ENCODE measurements at places on chromosomes 5 and 9.
A peak's percentile ranks its signal among the peaks of the same experiment; 100 is the strongest.

DNA sequence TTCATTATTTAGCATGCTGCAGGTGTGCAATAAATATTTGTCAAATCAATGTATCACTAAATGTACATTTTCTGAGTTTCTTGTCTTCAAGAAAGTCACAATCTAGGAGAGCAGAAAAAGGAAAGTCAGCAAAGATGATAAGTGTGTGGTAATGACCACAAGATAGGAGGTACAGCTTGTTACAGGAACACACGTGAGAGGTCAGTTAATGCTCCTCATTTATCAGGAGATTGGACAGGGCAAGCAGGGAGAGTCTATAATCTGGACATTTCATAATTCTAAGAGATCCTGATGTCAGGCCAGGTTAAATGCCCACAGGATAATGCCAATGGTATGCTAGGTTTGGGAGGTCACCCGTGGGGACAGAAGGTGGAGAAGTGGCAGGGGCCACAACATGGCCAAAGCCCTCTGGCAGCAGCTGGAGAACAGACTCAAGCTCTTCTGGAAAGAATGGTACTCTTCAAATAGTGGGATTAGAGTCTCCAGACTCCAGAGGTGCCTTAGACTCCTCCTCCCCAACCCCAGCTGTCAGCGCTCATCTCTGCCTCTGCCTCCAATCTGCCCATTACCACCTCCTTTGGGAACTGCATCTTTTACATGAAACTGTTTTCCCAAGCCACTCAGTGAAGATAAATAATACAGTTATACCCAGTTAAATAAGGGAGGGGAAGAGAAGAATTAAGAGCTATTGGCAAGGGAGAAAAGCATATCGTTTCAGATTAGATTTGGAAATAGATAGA is 114.3 kb downstream of the ASTN2 start:
- no peak for DNase-seq

DNA sequence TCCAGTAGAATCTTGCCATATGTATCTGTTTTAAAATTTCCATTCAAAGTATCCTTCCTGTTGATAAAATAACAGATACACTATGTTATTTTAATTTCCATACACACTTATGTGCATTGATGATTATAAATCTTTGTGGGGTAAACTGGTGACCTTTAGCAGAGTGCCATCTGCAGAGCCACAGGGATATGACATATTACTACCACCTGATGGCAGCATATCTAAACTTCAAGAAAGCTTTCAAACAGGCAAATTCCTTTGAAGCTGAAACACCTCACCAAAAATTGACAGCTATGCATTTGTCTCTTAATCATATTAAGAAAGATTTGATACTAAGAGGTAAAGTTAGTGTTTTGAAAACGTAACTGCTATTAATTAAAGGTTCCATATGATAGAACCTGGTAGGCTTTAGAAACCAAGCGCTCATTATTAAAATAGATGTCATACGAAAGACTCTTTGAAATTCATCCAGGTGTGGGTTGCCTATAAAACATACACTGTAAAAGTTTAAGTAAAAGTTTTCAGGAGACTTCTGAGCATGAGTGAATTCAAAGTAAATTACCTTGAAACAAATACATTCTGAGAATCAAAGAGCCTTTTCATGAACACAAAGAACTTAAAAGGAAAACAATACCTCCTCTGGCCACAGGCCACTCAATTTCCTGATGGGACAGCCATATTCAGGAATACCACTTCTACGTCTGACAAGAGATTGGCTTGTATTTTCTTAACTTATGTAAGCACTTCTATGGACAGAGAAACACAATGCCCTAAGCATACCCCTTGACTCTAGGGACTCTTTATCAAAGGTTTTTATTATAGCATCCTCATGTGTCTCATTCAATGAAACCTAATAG is 93.3 kb downstream of the KIAA0825 start:
- DNase-seq: peak; percentile 33

DNA sequence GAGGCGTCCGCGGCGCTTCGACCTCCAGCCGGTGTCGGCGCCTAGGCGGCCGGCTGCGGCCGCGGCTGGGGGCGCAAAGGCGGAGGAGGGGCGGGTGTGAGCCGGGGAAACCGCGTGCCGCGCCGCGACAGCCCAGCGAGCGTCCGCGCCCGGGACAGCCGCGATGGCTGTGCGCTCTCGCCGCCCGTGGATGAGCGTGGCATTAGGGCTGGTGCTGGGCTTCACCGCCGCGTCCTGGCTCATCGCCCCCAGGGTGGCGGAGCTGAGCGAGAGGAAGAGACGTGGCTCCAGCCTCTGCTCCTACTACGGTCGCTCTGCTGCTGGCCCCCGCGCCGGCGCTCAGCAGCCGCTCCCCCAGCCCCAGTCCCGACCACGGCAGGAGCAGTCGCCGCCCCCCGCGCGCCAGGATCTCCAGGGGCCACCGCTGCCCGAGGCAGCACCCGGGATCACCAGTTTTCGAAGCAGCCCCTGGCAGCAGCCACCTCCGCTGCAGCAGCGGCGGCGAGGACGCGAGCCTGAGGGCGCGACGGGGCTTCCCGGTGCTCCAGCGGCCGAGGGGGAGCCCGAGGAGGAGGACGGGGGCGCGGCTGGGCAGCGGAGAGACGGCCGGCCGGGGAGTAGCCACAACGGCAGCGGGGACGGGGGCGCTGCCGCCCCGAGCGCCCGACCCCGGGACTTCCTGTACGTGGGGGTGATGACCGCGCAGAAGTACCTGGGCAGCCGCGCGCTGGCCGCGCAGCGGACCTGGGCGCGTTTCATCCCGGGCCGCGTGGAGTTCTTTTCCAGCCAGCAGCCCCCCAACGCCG is 605 bp downstream of the CHSY3 start:
- DNase-seq: no peak

GRCh38 chr9:127526655-127527559 is 75.6 kb downstream of the LRSAM1 start:
- no peak for DNase-seq

DNA sequence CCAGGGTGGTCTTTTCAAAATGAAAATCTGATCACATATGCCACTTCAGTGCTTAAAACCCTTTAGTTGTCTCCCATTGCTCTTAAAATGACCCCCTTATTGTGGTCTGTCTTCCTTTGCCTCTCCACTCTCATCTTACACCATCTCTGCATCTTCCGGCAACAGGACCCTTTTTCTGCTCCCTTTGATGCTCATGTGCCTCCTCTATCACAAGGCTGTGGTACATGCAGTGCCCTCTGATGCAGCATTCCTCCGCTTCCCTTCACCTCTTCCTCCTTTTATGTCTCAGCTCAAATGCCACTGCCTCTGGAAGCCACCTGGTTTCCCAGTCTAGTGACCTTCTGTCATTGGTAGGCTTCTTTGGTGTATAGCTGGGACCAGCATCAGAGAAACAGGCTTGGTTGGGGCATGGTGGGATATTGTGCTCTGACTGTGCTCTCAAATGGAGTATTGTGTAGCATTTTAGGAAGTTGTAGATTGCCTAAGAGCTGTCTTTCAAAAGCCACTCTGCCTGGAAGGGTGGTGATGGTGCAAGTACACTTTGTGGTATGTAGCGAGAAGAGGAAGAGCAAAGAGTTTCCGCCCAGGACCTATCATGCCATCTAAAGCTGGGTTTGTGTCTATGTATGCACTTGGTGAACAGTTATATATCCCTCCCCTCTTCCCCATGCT is 28.1 kb downstream of the ARHGAP26 start:
- no peak for DNase-seq

GRCh38 chr5:176446884-176447590 is 1.1 kb upstream of the FAF2 start:
- DNase-seq: no peak

GRCh38 chr5:145913701-145914100 is 22.7 kb upstream of the SH3RF2 start:
- no peak for DNase-seq

DNA sequence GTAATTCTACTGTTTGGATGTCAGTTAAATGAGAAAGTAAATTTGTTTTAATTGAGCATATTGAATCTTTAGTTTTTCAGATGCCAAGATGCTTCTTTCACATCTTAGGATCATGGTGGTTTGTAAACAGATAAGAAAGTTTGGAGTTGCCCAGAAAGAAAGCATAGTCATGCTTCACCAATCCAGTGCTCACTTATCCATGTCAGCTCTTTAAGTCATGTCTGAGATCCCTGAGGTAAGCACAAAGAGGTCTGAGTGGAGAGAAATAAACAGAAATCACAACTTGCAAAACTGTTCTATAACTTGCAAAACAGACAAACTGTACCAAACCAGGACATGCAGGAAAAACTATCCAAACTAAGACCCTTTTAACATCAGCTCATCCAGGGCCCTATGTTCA is 87.7 kb downstream of the OSTF1 start:
- no peak for DNase-seq

GRCh38 chr5:109852371-109853155 is 162.8 kb downstream of the MAN2A1 start:
- DNase-seq: no peak

- DNase-seq: no peak
Observed at GRCh38 chr5:126871441-126871840, 94.5 kb downstream of the LMNB1 start.

DNA sequence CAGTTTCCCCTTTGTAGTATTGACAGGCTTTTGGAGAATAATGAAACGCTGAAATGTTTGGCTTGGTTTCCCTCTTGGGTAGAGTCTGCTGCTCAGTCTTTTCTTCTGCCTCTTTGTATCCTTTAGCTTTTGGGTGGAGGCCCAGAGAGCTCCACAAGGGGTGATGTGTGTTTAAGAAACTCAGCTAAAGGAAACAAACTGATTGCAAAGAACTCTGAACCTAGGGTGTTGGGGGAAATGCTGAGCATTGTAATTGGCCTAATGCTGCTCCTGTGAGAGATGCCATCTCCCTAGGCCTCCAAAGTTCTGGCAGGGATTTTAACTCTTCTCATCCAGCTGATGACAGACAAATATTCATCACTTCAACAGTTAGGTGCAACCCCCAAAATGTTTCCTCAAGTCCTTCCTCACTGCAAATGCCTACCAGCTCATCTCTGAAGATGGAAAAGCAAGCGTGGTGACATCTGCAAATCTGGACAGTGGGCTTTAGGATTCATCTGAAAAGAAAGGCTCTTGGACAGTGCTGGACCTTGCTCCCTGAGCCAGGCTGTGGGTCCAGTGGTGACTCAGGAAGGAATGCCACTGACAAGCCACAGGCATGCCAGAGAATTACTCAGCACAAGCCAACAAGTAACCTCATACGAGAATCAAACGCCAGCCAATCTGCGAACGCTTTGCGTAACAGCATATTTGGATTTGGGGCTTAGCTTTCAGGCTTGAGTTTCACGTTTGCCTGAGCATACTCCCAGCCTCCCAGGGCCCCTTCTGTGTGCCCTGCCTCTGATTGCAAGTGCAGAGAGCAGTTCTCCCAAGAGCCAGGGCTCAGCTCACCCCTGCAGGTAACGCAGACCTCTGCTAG is 30.5 kb upstream of the ZSWIM6 start:
- no peak for DNase-seq

- DNase-seq: peak; percentile 66
Observed at GRCh38 chr5:149961957-149962409, 1.4 kb downstream of the SLC26A2 start.

DNA sequence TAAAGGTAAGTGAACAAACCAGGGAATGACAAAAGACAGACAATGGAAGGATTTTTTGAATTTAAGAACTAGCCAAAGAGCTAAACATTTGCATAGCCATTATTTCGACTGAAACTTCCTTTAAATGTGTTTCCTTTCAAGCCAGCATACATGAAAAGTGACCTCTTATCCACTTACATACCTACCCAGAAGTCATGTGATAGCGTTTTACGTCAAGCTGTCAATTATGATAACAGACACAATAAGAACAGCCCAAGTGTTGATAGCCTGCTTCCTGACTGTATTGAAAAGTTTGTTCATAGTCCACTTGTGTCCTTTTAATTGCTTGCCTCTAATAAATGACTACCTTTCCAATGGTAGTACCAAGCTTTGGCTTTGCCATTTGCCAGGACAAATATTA is 206.0 kb downstream of the NFIB start:
- no peak for DNase-seq

- DNase-seq: no peak
Observed at GRCh38 chr9:7176561-7176960, 418.8 kb downstream of the KDM4C start.

GRCh38 chr5:17360879-17361278 is 137.2 kb upstream of the TAF11L2 start:
- DNase-seq: no peak

DNA sequence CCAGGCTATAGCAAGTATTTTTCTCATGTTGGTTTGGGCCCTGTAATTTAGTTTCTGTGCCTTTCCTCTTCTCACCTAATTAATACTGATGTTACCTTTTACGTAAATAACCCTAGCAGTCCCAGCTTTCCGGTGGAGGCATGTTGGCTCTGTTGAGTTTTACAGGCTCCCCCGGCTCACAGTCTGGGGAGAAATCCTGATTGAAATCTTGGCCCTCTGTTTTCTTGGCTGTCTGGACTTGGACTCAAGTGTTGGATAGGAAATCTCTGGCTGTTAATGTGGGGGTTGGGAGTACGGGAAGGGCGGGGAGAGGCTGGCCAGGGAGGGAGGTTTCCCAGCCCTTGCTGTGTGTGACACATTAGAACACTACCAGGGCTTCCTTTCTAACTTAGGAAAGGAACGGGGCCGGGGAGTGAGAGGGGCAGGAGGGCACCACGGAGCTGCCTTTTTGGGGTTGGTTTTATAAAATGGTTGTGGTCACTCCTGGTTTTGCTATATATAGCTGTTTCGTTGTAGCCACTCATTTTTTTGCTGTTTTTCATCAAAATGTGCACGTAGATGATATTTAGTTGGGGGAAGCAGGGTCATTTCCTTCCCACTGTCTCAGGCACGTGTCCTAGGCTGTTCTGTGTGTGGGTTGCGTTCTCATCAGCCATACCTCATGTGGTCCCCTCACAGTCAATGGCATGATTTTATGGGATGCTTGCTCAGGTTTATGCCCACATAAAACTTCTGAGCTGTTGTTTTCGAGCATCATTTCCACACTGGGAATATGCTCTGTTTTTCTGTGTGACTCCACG is 11.0 kb downstream of the TRIO start:
- no peak for DNase-seq

- no peak for DNase-seq
Observed at GRCh38 chr5:74541381-74541781, 99.1 kb downstream of the ENC1 start.

DNA sequence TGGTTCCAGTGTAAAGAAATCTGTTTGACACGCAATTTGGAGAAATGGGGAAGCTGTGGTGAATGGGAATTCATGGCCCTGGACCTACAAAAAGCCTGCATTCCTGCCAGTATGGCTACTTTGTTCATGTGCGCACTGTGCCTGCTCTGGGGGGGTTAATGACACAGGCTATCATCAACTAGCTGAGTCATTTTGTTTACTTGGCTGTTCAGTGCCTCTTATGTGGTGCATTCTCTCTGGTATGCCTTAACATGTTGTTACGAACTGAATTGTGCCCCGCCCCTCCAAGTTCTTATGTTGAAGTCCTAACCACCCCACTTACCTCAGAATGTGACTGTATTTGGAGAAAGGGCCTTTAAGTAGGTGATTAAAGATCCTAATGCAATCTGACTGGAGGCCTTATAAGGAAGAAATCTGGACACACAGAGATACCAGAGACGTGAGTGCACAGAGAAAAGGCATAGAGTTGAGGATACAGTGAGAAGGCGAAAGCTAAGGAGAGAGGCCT is 20.4 kb upstream of the UBAP1 start:
- no peak for DNase-seq

Measured in NCI-H1694 treated with DMSO at 0.1 percent for 48 hours (cell line).